Jurkat, Clone E6-1 (cell line): ENCODE measurements at places on chromosomes 11 and 22.

DNA sequence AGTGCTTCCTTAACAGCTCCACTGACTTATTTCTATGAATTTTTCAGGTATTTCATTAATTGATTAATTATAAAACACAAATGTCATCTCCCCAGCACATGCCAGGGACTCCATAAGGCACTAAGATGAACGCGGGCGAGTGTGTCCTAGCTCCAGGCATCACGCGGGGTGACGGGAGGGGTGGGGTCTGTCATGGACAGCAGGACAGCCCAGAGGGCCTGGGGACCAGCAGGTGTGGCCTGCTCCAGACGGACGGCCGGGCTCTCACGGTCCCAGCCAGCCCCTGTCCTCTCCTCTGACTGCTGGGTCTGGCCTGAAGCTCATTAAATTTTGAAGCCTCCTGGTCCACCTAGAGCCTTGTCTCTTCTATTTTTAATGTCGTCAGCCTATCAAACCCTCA, 531.1 kb downstream of the BRD1 start:
- no peak for DNase-seq

DNA sequence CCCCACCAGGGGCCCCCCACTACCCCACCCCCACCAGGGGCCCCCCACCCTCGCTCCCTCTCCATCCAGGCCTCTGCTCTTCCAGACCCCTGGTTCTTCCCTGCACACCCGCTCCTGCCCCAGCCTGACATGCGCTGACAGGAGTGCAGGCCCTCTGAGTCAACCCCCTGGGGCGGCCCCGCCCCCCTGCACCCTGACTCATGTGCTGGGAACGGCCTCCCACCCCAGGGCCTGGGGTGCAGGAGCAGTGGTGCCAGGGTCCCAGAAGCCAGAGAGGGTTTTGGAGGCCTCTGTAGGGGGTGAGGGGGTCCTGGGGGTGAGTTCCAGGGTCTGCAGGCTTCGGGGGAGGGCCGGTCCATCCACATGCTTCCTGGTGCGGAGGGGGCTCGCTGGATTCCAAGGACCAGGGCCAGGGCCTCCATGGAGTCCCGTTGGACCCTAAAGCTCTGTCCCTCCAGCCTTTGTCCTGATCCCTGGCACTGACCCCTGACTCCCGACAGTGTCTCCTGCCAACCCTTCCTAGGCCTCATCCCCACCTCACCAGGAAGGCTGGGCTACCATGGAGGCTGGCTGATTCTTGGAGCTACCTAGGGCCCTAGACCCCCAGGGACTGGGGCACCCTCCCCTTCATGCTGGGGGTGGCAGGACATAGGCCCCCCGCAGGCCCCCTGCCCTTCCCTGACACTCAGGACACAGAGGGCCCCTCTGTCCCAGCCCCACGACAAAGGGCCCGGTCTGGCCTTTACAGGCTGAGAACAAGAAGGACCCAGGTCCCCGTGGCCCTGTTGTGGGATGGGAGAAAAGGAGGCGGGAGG, 583 bp upstream of the PKP3 start:
- no peak for DNase-seq

GRCh38 chr11:60993615-60994014, 22.1 kb downstream of the CD6 start:
- no peak for DNase-seq

DNA sequence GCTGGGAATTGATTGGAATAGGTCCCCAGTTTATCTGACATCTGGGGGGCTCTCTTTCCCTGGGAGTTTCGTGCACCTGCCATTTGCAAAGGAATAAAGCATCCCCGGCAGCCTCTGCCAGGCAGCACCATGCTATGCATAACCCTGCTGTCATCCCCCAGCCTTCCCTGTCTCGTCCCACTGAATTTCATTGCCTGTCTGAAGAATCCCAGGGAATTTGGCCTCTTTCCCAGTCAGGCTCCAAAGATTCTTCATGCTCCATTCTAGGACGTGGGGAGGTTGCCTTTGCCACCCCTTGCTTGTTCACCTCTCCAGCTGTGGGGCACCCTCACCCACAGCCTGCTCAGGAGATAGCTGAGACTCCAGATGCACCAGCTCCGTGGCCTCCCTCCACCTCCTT, 195.1 kb upstream of the TBCEL start:
- no peak for DNase-seq

DNA sequence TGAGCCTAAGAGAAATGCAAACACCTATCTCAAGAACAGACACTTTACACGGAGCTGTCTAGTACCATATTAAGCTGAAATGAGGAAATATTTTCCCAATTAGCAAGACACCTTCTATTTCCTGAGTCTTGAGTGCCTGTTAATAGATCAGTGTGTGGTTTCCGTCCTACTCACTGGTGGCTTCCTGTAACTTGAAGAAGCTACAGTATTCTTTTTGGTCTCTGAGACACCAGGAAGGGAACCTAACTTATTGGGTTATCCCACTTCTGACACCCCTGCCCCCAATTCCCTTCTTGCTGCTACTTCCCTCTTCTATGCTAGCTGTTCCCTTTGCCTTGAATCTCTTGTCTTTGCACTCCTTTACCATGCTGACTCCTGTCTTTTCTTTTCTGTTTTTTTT, 92.7 kb downstream of the FDX1 start:
- peak; percentile 86 for DNase-seq

DNA sequence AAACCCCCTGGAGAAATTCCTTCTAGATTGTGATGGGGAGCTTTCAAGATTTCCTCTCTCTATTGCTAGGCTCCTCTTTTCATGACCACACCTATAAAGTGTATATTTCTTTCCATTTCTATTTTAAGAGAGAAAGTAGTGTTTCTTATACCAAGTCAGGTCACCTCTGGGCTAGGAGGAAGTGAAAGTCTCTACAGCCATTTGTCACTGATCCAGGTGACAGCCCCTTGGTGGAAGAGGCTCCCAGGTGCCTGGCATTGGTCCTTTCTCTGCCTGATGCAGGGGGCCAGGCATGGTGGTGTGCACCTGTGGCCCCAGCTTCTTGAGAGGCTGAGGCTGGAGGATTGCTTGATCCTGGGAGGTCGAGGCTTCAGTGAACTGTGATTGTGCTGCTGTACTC, 64.7 kb downstream of the DHCR7 start:
- no peak for DNase-seq

- peak; percentile 57 for DNase-seq
These were observed 54.6 kb downstream of the KCNA4 start for GRCh38 chr11:29962243-29962642.

GRCh38 chr11:119108857-119109221, 1.7 kb downstream of the C2CD2L start:
- DNase-seq = no peak

DNA sequence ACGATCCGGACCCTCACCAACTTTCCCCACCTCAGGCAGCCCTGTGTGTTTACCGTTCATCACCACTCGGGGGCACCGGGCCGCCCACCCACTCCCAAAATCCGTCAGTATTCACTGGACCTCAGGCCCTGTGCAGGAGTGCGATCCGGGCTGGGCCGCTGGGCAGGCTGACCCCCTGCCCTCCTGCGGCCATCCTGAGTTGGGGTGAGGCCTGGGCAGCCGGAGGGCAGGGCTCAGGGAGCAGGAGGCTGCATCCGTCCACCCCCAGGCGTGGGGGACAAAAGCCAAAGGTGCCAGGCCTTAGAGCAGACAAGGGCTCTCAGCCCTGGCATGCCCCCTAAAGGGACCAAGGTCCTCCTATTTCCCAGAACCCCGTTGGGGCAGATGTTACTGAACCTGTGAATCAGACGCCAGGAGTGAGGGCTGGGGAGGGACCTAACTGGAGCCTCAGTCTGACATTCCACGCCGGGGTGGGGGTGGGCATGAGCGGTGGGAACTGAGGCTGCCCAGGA, 16.8 kb upstream of the TMEM191C start:
- DNase-seq = no peak

- DNase-seq = peak; percentile 8
These were observed 56.1 kb downstream of the PRMT3 start for GRCh38 chr11:20443596-20443995.

GRCh38 chr11:70680781-70681281, 282.5 kb downstream of the CTTN start:
- DNase-seq = peak; percentile 39

DNA sequence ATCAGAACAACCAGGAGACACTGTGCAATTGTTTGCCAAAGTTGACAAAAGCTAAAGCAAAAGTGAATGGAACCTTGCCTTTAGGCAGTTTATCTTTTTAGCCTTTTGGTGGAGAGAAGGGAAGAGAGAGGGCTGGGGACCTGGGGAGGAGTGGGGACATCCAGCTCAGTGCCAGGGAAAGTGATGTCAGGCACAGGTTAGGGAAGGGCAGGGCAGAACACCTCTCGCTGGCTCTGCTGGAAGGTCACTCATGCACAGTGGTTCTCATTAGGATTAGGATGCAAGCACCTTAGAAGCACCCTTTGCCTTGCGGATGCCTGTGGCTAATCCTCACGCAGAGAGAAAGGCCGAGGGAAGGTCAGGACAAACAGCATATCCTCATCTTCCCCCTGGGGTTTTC, 14.3 kb upstream of the LINC01488 start:
- no peak for DNase-seq

DNA sequence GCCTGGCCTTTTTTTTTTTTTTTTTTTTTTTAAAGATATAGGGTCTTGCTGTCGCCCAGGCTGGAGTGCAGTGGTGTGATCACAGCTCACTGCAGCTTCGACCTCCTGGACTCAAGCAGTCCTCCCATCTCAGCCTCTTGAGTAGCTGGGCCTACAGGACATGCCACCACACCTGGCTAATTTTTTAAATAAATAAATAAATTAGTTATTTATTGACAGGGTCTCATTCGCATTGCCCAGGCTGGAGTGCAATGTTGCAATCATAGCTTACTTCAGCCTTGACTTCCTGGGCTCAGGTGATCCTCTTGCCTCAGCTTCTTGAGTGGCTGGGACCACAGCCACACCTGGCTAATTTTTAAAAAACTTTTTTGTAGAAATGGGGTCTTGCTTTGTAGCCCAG, 10.5 kb downstream of the AP2A2 start:
- DNase-seq = no peak

- no peak for DNase-seq
These were observed 56.8 kb upstream of the FBXO3 start for GRCh38 chr11:33830903-33831648.

DNA sequence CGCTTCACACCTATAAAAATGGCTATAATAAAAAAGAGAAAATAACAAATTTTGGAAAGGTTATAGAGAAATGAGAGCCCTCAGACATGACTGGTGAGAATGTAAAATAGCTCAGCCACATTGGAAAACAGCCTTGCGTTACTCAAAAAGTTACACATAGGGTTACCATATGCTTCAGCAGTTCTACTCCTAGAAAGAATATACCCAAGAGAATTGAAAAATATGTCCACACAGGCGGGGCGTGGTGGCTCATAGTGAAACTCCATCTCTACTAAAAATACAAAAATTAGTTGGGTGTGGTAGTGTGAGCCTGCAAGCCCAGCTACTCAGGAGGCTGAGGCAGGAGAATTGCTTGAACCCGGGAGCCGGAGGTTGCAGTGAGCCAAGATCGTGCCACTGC, 7.6 kb upstream of the JHY start:
- no peak for DNase-seq

- no peak for DNase-seq
These were observed 381.8 kb downstream of the TBC1D22A start for GRCh38 chr22:47144076-47144765.

- DNase-seq = no peak
These were observed 73.9 kb upstream of the SEZ6L start for GRCh38 chr22:26095256-26095956.

- DNase-seq = peak; percentile 95
These were observed 60.4 kb upstream of the CD5 start for GRCh38 chr11:61041755-61042518.

- DNase-seq = no peak
These were observed 8.2 kb upstream of the USP2 start for GRCh38 chr11:119389611-119390254.

DNA sequence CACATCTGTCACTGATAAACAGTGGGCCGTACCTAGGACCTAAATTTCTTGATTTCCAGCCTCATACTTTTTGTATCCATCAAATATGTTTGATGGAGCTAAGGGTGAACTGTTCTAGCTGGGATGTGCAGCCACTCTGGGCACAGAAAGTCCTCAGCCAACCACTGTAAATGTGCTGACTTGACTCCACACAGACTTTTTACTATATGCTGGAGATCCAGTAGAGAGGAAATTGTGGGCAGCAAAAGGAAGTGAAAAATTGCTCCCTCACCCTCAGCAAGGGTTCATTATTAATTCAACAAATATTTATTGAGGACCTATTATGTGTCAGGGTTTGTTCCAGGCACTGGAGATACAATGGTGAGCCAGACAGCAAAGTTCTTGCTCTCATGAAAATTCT, 54.2 kb upstream of the AMPD3 start:
- DNase-seq = no peak

DNA sequence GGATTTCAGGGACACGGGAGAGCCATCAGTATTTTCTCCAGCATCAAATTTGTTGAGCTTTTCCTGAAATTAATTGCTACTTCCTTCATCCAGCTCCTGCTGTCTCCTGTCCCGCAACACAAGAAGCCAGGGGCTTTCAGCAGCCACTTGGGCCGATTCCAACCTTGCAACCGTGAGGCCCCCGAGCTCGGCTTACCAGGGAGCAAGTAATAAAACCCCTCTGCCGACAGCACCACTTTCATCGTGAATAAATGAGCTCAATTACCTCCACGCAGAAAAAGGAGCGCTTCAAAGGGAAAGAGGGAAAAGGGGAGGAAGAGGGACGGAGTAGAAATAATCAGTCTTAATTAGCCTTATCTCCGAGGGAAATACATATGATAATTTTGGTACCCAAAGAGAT, 76.6 kb downstream of the CELSR1 start:
- DNase-seq = no peak

GRCh38 chr22:24580276-24580675, 12.6 kb downstream of the LRRC75B start:
- DNase-seq = no peak

GRCh38 chr22:36610056-36610455, 81.1 kb upstream of the EIF3D start:
- DNase-seq = no peak

DNA sequence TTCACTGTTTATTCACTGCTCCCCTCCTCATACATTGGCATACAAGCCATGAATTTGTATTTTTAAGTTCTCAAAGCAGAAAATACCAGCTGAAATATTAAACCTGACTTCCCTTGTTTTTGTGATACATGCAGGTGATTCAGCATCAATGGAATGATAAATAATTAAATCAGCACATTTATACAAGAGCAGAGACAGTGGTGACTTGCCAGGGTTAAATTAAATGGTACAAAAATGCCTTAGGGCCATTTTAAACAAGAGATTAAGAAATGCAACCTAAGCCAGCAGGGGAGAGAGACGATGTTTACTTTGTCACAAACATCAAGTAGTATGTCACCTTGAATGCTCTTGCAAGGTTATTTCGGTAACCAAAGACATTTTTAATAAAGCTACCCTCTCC, 95.9 kb upstream of the DDI1 start:
- DNase-seq = no peak
